Fibroblast of skin of left biceps (primary cell): ENCODE measurements at places on chromosomes 7 and 10.

DNA sequence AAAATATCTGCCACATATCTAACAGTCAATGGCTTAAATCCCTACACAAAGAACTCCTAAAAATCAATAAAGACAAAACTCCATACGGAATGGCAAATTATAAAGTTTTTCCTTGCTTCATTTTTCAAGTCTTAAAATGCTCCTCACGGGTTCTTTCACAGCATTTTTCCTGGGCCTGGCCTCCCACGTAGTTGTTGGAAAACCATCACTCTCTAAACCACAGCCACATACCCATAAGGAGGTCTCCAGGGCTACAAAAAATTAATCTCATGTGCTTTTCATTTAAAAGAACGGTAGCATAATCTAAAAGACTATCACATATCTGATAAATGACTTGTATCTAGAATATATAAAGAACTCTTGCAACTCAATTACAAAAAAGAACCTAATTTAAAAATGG is 2.9 kb downstream of the COA1 start:
- DNase-seq = peak; percentile 47

DNA sequence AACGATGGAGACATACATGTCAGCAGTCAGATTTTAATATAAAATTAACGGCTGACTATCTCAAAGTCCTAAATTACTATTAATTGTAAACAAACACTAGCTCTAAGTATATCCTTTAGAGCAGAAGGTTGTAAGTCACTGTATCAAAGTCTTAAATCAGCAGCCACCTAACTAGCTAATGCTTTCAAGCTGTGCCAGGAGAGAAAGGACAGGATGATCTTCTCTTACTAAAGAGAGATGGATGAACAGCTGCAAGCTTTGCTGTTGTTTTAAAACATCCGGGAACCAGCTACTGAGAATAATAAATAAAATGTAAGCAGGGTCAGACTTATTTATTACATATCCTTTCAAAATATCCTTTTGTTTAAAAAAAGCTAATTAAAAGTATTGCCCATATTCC is 24.0 kb upstream of the ABLIM1 start:
- DNase-seq = no peak

DNA sequence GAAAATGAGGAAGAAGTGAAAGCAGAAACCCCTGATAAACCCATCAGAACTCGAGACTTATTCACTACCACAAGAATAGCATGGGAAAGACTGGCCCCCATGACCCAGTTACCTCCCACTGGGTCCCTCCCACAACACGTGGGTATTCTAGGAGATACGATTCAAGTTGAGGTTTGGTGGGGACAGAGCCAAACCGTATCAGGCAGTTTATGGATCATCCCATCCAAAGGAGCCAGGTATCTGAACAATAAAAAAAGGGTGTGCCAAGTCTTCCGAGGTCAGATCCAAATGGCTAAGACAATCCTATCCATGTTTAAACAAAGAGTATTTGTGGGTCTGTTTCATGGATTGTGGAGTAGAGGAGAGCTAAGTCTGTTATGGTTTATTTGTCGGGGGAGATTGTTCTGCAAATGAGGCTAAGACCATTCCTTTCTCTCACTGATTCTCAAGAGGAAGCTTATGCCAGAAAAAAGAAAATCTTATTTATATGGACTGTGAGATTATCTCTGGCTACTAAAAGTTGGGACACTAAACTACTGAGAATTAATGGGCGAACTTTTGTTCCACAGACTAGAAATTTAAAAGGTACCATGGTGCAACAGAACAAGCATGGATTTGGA is 203.7 kb downstream of the IPMK start:
- DNase-seq = no peak

- DNase-seq = no peak
Observed at GRCh38 chr7:112452102-112452888, 2.0 kb downstream of the IFRD1 start.

DNA sequence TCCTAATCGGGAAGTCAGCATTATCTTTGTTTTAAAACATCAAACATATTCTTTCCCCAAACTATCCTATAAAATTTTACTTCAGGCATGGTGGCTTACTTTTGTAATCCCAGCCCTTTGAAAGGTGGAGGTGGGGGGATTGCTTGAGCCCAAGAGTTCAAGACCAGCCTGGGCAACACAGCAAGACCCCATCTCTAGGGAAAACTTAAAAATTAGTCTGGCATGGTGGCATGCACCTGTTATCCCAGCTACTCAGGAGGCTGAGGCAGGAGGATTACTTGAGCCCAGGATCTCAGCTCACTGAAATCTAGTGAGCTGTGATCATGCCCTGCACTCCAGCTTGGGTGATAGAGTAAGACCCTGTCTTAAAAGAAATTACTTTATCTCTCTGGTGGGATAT is 4.9 kb downstream of the CLDN12 start:
- no peak for DNase-seq
